DMS 273 treated with DMSO at 0.1 percent for 48 hours (cell line): ENCODE measurements at places on chromosomes 2 and 18.

DNA sequence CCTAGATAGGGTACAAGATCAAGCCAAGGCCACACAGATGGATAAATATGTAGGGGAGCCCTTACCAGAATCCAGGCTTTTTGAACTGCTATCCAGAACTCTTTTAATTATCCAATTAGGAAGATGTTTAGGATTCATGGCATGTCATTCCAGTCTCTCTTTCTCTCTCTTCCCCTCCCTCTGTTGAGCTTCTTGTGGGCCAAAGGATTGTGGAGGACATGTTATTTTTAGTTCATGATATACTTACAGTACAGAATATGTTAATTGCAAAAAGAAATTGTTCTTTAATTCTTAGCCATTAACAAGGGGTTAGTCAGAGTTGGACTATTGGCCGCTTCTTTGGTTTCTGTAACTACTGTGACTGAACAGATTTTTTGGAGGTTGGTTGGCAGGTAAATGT is 113.0 kb downstream of the SETBP1 start:
- no peak for DNase-seq

DNA sequence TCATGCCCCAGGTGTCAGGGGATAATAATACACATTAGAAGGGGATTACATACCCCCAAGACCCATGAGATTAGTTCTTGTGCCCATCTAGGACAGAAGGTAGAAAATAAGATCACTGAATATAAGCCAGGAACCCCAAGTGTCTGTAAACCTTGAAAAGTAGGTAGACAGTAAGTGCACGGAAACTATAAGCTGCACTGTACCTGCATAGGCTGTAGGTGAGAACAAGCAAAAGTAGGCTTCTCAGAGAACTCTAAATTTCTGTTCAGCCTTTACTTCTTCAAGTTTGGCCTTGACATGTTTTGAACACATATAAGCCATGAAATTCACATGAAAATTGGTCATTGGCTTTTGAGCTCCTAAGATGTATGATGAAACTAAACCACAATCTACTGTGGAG is 113.0 kb upstream of the FSIP2 start:
- DNase-seq: no peak

DNA sequence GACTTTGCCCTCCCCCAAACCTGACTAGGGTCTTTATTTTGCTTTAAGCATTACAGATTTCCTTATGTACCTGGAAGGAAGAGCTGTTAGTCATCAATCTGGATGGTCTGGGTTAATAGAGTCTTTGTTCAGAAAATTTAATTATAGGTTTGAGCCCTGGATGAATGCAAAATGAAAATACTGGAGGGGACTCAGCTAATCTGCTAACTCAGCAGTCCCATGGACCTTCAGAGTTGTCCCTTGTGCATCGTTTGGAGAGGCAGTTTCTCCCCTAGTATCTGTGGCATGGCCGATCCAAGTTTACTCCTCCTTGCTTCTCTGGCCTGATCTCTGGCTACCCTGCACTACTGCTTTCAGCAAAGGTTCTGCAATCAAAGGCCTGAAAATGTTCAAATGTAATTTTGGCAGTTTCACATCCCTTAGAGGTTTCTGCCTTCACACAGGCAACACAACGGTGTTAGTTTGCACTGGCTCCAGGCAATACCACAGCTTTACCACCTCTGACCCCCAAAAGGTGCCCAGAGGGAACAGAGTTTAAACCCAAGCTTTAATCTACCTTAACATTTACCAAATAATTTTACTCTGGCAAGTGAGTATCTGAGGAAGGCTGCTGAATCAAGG is 134.3 kb downstream of the THADA start:
- no peak for DNase-seq

GRCh38 chr2:233803292-233803911 is 25.3 kb downstream of the MROH2A start:
- DNase-seq: no peak

GRCh38 chr2:139836769-139837168 is 1056.6 kb upstream of the NXPH2 start:
- no peak for DNase-seq

DNA sequence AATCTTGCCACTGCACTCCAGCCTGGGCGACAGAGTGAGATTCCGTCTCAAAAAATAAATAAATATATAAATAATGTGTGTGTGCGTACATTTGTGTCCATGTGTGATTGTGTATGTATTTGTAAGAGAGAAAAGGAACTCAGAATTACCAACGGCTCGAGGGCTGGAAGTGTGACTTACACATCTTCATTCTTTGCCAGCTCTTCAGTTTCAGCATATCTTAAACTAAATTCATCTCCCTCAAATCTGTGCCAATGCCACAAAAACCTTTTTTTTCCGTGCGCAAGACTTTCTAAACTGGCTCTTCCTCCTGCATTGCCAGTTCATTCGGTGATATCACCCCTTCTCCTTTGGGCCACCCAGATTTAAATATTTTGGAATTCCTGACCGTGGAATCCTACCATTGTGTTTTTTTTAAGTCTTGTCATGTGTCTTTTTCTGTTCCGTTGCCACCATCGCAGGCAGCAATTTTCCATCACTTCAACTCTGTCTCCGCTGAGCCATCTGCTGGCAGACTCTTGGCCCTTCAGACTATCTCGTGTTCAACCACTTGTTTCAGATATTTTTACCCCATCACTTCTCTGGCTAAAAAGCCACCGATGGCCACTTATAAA is 77.0 kb upstream of the ZNF532 start:
- no peak for DNase-seq

- DNase-seq: no peak
These were observed 42.3 kb upstream of the IMP4 start for GRCh38 chr2:130300258-130300969.

DNA sequence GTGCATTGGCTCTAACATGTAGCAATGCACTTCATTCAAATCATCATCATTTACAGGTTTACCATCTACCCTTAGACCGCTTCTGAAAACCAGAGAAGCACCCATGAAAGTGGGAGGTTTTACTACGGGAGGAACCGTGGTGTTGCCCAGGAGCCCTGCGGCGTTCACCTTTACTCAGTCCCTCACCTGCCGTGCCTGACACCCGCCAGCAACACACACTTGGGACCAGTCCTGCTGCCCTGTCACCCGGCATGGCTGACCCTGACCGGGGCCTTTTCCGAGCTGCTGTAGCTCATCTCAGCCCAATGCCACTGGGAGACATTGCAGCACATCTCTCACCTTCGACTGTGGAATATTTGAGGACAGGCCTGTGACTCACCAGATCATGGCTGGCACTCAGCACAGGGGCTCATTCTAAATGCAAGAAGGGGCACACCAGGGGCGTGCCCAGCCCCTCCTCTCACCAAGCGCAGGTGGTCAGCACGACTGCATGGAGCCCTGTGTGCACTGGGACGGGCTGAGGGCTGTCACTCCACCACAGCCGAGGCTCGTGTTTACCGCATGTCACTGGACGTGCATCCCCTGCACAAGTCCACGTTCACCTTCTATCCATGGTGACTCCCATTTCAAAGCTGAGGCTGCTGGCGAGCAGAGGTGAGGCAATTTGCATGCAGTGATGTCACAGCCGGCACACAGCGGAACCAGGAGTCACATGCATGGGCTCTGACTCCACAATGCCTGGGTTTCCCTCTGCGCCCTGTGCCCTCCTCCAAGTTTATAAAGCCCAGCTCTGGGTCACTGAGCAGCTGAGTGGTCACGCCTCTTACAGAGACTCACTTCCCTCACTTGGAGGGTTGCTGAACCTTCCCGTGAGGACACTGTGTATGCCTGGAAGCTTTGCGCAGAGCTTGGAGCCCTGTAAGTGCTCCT is 76.7 kb upstream of the SNTG2 start:
- no peak for DNase-seq

DNA sequence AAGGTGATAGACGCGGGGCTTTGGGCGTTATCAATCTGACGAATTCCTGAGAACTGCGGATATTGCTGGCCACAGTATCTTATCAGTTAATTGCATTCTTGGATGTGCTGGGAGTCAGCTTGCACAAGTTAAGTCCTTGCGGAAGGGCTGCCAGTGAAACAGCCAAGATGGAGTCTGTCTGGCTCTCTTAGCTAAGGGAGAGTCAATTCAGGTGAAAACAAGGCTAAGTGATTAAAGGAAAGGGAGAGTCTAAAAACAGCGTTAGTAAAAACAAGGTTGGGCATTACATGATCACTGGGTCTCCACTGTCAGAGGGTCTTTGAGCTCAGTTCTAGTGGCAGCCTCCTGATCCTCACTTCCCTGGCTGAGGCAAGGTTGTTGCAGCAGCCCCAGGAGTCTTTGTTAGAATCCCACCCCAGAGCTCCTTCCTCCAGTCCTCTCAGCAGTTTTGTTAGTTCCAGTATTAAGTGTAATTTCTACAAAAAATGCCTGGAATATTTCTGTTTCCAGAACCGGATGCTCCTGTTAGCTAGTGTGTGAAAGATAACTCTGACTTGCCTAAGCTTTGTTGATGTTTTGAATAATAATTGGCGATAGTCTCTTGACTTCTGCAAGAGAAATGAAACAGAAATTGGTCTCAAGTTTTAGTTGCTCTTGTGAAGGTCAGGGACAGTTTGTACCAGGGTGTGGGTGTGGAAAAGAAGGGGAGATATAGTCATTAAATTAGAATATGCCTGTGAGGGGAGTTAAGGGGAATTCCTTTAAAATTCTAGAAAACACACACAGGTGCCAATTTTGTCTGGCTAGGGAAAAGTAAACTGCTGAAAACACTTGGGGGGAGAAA is 10.6 kb downstream of the CFLAR start:
- no peak for DNase-seq

- no peak for DNase-seq
These were observed 109.2 kb downstream of the MREG start for GRCh38 chr2:215904101-215904500.

DNA sequence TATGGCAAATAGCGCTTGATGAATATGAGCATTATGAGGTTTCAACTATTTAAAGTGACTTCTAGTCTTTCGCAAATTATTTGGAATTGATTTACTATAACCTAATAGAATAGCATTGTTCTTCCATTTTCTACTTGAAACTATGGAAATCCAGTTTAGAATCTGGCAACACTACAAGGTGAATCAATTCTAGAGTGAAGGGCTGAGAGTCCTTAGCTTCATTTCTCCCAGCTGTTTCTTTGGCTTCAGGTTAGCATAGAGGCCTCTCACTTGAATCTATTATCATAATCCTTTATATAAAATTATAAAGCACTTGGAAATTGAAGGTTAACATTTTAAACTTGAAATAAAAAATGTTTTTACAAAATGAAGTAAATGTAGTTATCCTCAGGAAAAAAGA is 318.8 kb downstream of the CCDC85A start:
- DNase-seq: no peak

GRCh38 chr2:37837628-37838328 is 87.3 kb upstream of the RMDN2 start:
- DNase-seq: no peak

DNA sequence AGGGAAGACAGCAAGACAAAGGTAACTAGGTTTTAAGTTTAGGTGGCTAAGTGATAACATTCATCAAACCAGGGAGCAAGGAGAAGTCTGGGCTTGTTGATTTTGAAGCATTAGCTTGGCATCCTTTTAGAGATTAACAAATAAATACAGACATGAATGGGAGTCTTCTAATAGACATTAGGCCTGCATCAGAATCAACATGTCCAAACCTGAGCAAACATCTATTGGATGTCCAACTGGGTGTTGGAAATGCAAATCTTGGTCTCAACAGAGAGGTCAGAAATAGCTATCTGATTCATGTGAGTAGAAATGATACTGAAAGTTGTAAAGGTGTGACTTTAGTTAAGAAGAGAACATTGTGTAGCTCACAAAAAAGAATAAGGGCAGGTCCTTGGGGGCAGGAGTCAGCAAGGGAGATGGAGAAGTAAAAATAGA is 85.5 kb upstream of the RND3 start:
- no peak for DNase-seq

GRCh38 chr18:26470011-26470637 is 78.2 kb downstream of the KCTD1 start:
- no peak for DNase-seq

GRCh38 chr2:162232027-162232426 is 11.2 kb downstream of the FAP start:
- DNase-seq: no peak

DNA sequence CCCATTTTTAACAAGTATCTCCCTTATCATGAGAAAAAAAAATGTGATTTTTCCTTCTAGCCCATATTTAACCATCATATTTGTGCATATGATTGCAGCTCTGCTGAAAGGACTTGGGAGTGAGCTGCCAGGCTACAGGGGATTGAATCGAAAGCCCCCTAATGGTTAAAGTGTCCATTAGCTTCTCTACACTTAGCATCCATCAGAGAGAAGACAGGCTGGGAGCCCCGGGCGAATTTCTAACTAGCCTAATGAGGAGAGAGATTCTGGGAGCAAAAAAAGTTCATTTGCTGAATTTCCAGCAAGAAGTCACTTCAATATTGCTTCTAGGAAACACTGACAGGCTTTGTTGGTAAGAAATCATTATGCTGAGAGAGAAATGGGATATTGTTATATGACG is 848.8 kb downstream of the TDRD15 start:
- no peak for DNase-seq
